Stimulated activated CD8-positive, alpha-beta memory T cell treated with anti-CD3 and anti-CD28 coated beads, Interleukin-7, amount 100 ng/mL, for 1 hour (primary cell): ENCODE measurements at places on chromosomes 11 and 22.

DNA sequence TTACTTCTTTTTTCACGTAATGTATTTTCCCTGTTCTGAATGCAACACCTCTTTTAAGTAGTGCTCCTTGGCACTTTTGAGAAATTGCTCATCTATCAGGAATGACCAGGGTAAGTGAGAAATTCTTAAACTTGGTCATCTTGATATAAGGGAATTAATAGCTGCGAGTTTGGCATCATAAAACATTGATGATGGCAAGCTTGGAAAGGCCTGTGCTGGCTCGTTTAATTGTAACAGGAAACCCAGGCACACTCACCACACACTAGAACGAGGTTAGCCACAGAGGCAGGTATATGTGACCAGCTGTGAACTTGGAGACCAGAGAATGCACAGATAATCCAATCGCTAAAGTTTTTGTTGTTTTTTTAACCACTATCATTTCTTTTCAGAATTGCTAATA lies 24.3 kb downstream of the FAM118A start:
- no peak for DNase-seq

DNA sequence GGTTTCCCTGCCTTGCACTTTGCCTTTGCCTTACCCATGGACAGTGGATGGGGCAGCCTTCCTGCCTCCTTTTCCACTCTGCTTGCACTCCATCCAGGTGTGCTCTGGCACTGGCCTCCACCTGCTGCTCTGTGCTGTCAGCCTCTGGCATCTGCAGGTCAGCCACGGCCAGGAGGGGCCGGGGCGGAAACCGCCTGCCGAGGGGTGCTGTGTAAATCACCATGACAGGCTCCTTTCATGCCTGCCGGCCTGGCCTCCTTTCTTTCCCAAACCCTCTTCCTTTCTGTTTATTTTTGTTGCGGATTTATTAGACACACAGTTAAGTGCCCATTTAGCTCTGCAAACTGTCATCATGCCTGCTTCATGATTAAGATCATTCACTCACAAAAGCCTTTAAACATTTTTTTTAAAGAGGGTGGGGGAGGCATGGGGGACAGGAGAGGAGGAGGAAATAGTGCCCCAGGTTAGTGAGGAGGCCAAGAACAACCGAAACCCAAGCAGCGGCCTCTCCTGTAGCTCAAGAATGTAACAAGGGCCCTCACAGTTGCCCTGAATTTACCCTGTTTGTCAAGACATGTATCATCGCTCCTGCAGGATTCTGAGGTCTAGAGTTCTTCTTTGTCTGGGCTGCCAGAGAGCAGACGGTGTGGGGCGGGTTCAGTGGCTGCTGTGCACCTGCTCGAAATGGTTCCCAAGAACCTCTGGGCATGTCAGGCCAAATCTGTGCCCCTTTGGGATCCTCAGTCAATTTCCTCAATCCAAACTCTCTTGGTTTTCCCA lies 83.3 kb downstream of the BARX2 start:
- no peak for DNase-seq

DNA sequence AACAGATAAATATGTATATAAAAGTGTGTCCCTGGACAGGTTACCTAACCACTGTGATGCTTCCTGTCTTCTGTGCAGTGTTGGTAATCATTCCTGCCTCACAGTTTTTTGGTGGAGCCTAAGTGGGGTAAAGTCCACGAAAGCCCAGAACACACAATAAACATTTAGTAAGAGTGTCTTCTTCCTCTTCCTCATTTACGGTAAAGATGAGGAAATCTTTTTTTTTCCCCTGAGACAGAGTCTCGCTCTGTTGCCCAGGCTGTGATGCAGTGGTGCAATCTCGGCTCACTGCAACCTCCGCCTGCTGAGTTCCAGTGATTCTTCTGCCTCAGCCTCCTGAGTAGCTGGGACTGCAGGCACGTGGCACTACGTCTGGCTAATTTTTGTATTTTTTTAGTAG lies 117.1 kb downstream of the LDLRAD3 start:
- DNase-seq: no peak

GRCh38 chr11:74311352-74311926 lies at the start of gene P4HA3:
P4HA3 (minus strand) TSS chr11:74311640; CDS start chr11:74311611, 29 bp downstream.
- DNase-seq: peak; percentile 13

- no peak for DNase-seq
Observed at GRCh38 chr11:90448256-90448655, 225.4 kb upstream of the CHORDC1 start.

GRCh38 chr11:10436224-10436623 lies 18.8 kb upstream of the AMPD3 start:
- DNase-seq: no peak

DNA sequence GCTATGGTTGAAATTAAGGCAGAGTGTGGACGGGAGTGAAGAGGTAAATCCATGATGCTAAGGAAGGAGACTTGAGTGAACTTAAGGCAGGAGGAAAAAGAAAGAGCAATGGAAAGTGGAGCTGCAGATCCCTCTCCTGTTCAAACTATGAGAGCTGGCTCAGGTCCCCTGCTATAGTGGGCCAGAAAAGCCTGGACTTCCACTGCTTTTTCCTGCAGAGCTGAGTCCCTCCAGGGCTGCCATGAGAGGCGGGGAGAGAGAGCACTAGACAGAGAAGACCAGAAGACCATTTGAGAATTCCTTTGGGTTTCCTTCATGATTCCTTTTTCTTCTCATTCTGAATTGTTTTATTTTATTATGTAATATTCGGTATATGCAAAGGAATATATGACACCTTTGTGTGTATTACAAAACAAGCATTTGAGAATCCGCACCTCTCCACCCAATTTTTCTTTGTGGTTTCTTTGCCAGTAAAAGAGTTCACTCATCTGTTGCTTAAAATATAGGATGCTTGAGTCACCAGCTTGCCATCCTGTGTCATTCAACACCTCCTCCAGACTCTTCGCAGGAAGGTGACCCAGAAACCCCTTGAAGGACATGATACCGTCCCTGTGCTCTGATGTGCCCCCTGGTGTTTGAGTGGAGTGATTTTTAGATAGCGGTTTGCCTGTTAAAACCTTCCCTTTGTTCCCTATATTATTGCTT lies 24.4 kb downstream of the SREBF2 start:
- no peak for DNase-seq

DNA sequence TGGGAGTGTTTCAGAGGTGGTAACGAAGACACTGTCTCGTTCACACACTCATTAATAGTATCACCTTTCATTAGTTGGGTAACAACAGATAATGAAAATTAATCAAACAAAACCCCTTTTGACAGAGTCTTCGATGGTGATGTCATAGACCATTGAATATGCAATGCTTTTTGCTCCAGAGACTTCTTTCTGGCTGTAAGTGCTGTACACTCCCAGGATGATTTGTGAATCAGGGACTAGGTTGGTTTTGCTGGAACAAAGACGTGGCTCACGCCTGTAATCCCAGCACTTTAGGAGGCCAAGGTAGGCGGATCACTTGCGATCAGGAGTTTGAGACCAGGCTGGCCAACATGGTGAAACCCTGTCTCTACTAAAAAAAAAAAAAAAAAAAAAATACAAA lies 9.5 kb upstream of the RASSF10 start:
- DNase-seq: no peak

- DNase-seq: no peak
Observed at GRCh38 chr22:37113757-37114156, 4.2 kb upstream of the TMPRSS6 start.

DNA sequence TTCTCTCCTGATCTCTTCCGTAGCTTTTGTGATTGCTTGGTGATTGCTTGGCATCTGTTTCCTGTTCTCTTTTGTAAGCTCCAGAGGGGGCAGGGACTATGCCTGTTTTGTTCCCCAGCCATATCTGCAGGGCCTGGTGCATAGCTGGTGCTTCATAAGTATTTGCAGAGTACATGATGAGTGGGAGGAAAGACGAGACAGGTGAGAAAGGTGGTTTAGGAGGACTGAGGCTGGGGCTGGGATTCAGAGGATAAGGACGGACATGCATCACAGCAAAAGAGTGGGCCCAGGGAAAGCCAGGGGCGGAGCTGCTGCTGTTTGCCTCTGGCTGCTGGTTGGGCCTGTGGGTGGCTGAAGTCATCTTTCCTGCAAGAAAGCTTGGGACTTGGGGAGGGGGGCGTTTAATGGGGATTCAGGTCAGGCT lies 62.4 kb downstream of the DSCAML1 start:
- no peak for DNase-seq

DNA sequence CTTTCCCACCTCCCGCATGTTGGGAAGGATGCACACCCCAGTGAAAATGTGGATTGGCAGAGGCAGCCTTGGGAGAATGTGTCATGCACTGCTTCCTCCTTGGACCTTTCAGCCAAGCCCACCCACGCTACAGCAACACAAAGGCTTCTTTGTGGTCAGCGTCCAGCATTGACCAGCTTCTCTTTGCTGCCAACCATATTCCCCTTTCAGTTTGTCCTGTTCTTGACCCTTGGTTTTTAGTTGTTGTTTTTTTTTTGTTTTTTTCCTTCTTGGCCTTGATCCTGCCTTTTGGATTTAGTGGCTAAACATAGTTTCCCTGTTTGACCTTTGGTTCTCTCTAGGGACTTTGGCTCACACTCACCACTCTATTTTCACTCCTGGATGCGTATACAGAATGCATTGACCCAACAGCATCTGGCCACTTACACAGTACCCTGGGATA lies 573.6 kb downstream of the INSC start:
- DNase-seq: no peak

- no peak for DNase-seq
Observed at GRCh38 chr22:19793661-19794310, 33.2 kb downstream of the TBX1 start.

DNA sequence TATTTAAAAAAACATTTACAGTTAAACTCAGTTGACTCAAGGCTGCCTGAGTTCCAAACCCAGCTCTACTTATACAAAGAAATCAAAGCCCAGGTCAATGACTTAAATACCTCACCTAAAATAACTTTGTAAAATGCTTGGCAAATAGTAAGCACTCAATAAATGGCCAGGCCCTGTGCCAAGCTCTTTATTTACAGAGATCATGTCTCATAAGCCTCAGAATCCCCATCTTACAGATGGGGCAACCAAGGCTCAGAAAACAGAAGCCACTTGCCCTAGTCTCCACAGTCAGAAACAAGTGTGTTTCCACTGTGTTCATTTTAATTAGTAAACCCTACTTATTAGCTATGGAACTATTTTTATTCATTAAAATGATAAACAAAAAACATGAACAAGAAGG lies 30.5 kb upstream of the TTC28 start:
- no peak for DNase-seq

GRCh38 chr22:29661336-29661735 lies 57.9 kb downstream of the NF2 start:
- no peak for DNase-seq

DNA sequence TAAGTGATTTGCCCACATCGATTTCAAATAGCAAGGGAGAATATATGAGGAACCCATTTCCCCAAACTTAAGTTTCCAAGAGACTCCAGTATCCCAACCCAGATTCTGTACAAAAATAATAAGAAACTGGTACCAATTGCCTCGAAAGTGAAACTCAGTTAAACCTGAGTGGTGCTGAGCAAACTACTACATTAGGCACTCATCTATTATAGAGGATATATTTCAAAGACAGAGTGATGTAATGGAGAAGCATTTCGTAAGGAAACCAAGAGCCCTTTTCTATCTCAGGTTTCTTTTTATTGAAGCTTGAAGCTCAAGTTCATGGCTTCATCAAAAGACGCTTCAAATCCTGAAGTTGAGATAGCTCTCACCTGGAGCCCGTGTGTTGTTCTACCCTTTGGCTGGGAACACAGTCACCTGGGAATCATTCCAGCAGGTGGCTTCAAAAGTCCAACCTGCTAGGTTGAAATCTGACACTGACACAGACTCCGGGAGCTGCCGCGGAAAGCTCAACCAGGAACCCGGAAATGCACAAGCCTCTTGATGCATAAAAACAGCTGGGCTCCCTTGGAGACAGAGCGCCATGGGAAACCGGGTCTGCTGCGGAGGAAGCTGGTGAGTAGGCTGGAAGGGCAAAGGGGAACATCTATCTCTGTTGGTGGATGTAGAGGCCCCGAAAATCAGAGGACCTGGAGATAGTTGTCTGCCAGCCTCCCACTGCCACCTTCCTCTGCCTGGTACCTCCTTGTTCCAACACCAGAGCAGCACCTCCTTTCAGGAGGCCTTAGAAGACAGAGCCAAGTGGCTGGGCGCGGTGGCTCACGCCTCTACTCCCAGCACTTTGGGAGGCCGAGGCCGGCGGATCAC lies at the start of gene C11orf52:
Gene C11orf52, plus strand, starts transcription at position 524 of the 867 bp plus-strand sequence. Its CDS starts 60 bp downstream, at position 584.
- DNase-seq: no peak

GRCh38 chr11:131957875-131958274 lies 587.5 kb downstream of the NTM start:
- DNase-seq: no peak

GRCh38 chr11:76062733-76063132 lies 143.6 kb downstream of the WNT11 start:
- DNase-seq: no peak

GRCh38 chr11:45489281-45489905 lies 176.0 kb downstream of the CHST1 start:
- no peak for DNase-seq

DNA sequence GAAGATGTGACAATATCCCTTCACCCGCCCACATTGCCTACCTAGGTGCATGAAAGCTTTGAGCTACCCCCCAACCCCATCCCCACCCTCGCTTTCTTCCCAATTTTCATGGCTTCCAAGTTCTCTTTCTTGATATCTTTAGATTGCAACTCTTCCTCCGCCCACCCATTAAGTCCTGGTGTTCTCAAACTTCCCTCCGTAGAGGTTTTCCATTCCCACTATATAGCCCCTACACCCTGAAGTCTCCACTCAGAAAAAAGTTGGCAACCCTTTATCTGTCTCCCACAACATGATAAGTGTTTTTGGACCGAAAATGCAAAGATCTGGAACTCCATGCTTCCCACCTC lies 572 bp downstream of the ZNF70 start:
- DNase-seq: no peak

GRCh38 chr11:124499711-124500110 lies 43.7 kb downstream of the OR8B12 start:
- no peak for DNase-seq
